ENCODE measurements at places on chromosomes 3 and 15.

DNA sequence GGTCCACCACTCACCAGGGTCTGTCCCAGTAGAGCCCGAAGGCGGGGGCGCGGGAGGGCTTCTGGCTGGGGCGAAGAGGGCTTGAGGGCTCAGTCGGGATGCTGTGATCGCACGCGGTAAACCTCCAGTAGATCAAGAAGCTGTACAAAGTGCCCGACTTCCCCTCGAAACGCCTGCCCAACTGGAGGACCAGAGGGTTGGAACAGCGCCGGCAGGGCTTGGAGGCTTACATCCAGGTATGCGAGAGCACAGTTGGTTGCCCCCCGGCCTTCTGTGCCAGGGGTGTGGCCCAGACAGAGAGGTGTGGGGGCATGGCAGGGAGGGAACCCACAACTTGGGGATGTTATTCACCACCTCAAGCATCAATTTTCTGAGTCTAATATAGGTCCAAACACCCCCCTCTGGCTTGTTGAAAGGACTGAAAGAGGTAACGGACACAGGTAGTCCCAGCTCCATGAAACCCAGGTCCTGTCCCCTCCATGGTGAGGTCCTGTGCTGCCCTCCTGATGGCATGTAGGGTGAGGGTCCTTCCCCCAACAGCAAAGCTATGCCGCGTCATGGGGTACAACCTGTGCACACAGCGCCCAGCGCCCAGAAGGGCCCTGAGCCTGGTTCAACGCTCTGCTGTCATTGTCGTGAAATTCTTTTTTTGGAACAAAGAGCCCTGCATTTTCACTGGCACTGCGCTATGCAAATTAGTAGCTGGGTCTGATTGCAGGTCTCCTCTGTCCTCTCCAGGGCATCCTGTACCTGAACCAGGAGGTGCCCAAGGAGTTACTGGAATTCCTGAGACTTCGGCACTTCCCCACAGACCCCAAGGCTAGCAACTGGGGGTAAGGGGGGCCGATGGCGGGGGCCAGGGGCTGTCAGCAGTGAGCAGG is 1.2 kb downstream of the SNX22 start:
- no peak for DNase-seq

GRCh38 chr3:43154980-43155379 is 49.1 kb upstream of the POMGNT2 start:
- no peak for DNase-seq

DNA sequence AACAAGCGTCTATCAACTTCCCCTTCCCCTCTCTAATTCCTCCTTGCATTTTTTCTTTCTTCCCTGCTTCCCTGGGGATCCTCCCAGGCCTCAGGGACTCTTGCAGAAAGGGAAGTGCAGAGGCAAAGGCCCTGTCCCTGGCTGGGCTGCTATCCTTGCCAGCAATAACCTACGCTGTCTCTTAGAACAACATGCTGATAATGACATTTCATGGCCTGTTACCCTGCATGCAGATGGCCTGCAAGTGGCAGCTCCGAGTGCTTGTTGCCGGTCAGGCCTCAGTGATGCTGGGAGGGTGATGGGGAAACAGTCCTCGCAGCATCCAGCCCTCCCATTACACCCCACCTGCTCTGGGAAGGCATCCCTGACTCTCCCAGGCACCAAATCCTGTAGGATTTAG is 167.6 kb downstream of the RAB11A start:
- no peak for DNase-seq

GRCh38 chr15:52448011-52448890 is 80.4 kb downstream of the MYO5A start:
- no peak for DNase-seq

- DNase-seq, result no peak
Observed at GRCh38 chr3:32155117-32155516, 48.7 kb downstream of the GPD1L start.

- no peak for DNase-seq
Observed at GRCh38 chr3:146953511-146953981, 348.4 kb upstream of the PLSCR5 start.

- DNase-seq, result no peak
Observed at GRCh38 chr15:45110256-45110820, 3.6 kb downstream of the DUOX2 start.

DNA sequence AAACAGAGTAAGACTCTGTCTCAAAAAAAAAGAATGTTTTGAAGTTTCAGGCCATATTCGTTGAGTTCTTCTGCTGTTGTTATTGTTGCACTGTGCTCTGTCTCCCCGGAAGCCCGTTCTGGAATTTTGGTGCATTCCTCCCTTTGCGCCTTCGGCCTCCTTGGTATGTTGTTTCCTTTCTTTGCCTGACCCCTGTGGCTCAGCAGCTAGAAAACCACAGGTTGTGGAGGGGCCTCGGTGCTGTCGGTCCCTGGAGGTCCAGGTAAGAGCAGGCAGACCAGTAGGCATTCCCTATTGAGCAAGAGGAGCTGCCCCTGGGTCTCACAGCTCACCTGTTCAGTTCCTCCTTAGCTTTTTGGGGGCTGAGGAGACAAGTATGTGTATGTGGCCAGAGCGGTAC is 51.0 kb upstream of the DLG1 start:
- DNase-seq, result no peak

GRCh38 chr3:172708921-172709773 is 1.7 kb downstream of the NCEH1 start:
- no peak for DNase-seq

DNA sequence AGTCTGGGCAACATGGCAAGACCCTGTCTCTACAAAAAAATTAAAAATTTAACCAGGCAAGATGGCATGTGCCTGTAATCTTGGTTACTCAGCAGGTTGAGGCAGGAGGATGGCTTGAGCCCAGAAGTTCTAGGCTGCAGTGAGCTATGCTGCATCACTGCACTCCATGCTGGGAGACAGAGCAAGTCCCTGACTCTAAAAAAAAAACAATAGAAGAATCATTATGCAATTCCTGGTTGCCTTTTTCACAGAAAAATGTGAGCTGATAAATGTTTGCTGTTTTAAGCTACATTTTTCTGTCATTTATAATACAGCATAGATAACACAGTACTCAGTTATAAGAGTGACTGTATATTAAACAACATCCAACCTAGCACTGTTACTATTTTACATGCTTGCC is 148.8 kb downstream of the SCAPER start:
- DNase-seq, result no peak

GRCh38 chr3:7144697-7145308 is 283.9 kb downstream of the GRM7 start:
- DNase-seq, result no peak

- DNase-seq, result no peak
Observed at GRCh38 chr15:72155003-72155621, 36.9 kb downstream of the SENP8 start.

- no peak for DNase-seq
Observed at GRCh38 chr3:103977417-103977816, 1389.3 kb upstream of the ALCAM start.

DNA sequence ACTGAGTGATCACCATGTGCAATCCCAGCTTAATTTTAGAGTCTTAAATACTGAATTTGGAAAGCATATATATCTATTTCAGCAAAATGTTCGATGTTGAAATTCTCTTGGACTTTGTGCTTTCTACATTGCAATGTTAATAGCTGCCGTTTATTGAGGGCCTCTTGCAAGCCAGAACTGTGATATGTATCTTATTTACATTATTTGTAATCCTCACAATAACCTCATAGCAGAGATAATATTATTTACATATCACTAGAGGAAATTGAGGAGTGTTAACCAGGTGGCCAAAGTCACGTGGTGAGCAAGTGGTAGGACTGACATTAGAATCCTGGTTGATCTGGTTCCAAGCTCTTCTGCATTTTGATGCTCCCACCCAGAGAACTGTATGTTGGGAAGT is 254.1 kb downstream of the SLC9A9 start:
- no peak for DNase-seq

GRCh38 chr3:806006-806405 is 286.8 kb upstream of the CNTN6 start:
- DNase-seq, result no peak

DNA sequence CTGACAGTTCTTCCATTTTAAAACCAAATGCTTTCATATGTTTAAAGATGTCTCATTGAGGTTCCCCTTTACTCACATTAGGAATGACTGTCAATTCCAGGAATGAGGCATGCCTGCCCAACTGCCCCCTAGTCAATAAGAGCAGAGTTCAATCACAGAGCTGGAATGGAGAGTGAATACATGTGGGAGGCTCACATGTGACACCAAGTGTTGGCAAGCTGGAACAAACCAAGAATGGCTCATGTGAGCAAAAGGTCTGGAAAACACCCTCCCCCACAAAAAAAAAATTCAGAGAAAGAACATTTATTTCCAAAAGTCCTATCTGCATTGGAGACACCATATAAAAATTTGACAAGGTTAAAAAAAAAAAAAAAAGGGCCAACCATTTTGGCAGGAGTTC is 3.7 kb downstream of the PBRM1 start:
- no peak for DNase-seq

DNA sequence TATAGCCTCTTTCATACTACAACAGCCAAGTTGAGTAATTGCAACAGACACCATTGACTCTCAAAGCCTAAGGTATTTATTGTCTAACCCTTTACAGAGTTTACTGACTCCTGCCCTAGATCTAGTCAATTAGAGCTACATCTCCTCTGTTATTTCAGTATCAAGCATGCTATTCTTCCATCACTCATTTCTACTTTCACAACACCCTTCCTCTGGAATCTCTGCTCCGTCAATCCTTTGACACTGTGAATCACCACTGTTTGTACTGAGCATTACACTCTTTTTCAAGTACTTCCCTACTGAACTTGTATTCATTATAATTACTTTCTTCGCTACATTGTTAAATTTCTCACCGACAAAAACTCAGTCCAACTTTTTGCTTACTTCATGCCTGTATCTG is 121.8 kb downstream of the ZNF609 start:
- no peak for DNase-seq

- DNase-seq, result no peak
Observed at GRCh38 chr3:134594331-134594741, 56.5 kb downstream of the KY start.

GRCh38 chr3:124992041-124992440 is 57.5 kb upstream of the MUC13 start:
- no peak for DNase-seq

GRCh38 chr15:20351448-20351971 is 190.1 kb downstream of the GOLGA6L6 start:
- no peak for DNase-seq

DNA sequence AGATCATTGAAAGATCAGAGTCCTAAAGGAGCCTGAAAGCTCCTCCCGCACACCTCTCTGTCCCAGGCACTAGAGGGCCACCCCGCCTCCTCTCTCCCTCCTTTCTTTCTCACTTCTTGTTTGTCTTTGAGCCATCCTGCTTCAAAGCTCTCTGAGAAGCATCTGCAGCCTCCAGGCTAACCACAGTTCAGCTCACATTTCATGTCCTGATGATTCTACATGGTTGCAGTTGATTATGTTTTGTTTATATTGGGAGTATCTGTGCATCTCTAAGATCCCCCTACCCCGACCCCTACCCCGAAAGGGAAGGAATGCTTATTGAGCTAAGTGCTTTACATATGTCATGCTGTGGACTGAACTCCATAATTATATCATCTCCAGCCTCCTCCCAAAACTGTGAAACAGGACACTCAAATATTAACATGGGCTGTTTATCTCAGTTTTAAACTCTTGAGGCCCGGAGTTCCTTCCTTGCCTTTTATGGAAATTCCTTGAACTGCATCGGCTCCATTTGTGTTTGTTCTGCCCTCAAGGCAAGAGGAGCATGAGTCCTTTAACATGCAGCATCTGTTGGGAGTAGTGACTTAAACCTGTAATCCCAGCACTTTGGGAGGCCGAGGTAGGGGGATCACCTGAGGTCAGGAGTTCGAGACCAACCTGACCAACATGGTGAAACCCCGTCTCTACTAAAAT is 30.9 kb downstream of the MGLL start:
- DNase-seq, result no peak

GRCh38 chr3:108088697-108089096 is 2.1 kb downstream of the CD47 start:
- DNase-seq, result no peak

DNA sequence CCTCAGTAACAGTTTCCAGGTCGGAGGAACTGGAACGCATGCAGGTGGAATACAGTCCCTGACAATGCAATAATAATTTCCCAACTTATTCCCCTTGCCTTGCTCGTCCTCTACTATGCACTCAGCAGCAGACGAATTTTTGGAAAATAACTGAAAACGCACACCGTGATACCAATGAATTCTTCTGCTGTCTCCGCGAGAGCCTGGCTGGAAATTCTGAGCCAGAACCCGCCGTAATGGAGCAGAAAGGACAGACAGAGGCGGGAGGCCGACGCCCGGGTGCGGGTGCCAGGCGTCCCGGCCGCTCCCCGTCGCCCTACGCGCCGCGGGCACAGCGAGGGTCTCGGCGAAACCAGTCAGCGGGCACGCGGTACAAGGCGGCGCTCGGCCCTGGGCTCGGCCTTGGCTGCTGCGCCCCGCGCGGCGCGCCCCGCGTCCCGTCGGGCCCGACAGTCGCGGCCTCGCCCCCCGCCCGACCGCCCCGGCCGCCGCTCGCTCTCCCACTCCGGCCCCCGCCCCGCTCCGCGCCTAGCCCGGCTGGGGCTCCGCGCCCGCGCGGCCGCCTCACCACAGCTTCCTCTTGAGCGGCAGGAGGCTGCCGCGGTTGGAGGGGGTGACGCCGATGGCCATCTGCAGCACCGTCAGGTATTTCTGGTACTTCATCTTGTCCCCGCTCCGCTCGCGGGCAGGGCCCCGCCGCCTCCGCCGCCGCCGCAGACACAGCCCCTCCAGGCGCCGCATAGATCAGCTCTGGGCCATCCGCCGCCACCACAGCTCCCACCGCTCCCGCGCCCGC is 114.5 kb upstream of the GOLGA8J start:
- DNase-seq, result no peak
